T-cell (primary cell): ENCODE measurements at places on chromosomes 4 and X. TPM values are rescaled to one million over a fixed set of nuclear protein-coding genes. Genes with fewer than 3 reads are reported as not detected.

The NUDT6 gene
- 1.3 TPM for total RNA-seq

DNA sequence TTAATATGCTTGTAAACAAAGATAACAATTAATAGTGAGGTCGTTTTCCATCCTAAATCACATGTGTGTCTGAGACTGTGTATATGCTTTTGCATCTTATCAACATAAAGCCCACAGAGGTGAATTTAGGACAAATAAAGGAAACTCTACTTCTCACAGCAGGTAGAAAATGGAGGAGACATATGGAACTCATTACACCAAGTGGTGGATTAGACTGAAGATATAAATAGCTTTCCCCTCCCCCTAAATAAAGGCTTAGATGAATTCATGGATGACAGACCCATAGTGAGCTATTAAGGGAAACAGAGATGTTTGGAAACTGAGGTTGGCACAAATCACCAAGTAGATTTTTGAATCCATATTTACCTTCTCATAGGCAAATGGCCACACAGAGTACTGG lies 79.7 kb downstream of the GRIA3 start:
- H3K36me3 ChIP-seq, result no peaks in the 10 kb centered on the region
- no peak for DNase-seq
- H3K4me3 ChIP-seq, result no peak overlapping the region

The CYSLTR1 gene
- total RNA-seq, result 17.9 TPM

The EVC2 gene
- total RNA-seq, result 1.1 TPM

The ATP5ME gene
- 144 TPM for total RNA-seq

The SSX4B gene
- total RNA-seq, result not detected

DNA sequence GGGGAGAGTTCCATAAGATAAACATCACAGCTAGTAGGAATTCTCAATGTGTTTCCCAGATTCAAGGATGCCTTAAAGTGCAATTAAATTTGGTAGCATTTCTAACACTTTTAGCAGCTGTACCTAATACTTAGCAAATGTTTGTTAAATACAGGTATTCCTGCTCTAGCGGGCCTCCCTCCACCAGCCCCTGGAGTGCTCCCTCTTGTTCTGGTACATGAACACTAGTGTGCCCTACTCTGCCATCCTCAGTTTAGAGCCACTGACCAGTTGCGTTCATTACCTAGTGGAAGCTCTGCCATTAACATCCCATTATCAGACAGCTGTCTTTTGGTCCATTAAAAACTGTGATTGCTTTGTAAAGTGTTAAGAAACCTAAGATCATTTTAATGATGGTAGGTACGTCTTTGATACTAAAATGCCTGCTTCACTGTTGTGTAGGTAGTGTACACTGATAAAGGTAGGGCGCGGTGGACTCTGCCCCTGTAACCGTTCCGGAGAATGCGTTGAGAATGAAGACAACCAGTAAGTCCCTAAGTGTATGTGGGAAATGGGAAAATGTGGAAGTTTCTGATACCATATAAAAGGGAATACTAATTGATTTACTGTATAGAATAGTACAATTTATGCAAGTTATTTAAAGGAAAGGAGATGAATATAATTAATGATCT lies 21.7 kb downstream of the KIAA0232 start:
- H3K36me3 ChIP-seq, result no peaks in the 10 kb centered on the region
- no peak overlapping the region for H3K4me3 ChIP-seq
- no peak for DNase-seq
- H3K4me1 ChIP-seq, result no peaks in the 10 kb centered on the region
- H3K27ac ChIP-seq, result no peak overlapping the region
- H3K27me3 ChIP-seq, result no peaks in the 10 kb centered on the region

DNA sequence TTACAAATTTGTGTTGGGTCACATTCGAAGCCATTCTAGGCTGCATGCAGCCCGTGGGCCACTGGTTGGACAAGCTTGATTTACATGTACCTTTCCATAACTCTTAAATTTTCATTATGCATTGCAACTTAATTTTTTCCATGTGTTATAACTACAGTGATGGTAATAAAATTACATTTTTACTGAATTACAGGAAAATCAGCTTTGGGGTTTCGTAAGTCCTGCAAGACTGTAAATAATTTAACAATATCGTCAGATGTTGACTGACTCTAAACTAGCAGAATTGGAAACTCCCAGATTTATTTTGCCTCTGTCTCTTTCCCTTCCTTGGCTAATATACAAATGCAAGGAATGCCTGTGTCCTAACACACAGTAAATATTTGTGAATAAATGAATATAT lies 88.0 kb upstream of the RAPGEF2 start:
- DNase-seq, result no peak
- no peaks in the 10 kb centered on the region for H3K4me1 ChIP-seq

The CT45A2 gene
- not detected for total RNA-seq

The RNF175 gene
- 3.7 TPM for total RNA-seq

- H3K36me3 ChIP-seq, result no peaks in the 10 kb centered on the region
- DNase-seq, result no peak
- H3K27me3 ChIP-seq, result no peaks in the 10 kb centered on the region
Observed at GRCh38 chr4:174874898-174875297, 43.3 kb upstream of the ADAM29 start.

DNA sequence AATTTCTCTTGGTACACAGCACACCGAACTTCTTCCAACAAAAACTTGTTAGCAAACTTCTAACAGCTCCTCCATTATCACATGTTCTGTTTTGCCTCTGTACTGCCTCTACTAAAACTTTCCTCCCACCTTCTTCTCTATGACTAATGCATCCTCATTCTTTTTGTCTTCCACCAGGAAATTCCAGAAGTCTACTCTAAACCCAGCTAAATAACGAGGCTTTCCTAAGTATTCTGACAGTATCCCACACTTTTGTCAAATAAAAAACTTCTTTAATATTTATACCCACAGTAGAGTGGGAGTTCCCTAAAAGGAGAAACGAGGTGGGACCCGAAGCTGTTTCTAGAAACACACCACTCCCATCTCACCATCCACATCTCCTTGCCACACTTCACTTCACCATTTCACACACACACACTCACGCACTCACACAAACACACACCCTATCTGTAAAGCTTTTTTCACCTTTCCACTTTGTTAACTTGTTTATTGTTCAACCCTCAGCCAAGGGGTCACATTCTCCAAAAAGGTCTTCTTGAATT lies 280.3 kb downstream of the ARAP2 start:
- no peak for DNase-seq
- H3K27ac ChIP-seq, result no peak overlapping the region
- H3K36me3 ChIP-seq, result no peaks in the 10 kb centered on the region
- no peaks in the 10 kb centered on the region for H3K27me3 ChIP-seq

DNA sequence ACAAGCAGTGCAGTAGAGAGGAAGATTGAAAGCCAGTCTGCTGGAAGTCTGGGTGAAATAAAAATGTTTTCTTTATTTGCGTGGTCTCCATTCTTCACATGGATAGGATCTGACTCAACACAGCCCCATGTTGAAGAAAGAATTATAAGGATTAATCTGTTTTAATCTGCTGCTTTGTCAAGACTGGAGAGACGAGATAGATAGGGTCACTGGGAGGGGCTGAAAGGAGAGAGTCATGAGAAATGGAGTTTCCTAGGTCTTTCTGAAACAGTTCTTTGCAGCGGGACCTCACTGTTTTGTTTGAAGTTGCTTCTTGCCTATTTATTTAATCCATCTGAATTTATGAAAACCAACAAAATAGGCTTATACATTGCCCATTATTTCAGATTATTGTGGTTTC lies 32.4 kb upstream of the RHOH start:
- no peak overlapping the region for H3K4me3 ChIP-seq
- H3K4me1 ChIP-seq, result no peaks in the 10 kb centered on the region
- H3K27ac ChIP-seq, result no peak overlapping the region
- no peaks in the 10 kb centered on the region for H3K27me3 ChIP-seq
- no peak for DNase-seq

DNA sequence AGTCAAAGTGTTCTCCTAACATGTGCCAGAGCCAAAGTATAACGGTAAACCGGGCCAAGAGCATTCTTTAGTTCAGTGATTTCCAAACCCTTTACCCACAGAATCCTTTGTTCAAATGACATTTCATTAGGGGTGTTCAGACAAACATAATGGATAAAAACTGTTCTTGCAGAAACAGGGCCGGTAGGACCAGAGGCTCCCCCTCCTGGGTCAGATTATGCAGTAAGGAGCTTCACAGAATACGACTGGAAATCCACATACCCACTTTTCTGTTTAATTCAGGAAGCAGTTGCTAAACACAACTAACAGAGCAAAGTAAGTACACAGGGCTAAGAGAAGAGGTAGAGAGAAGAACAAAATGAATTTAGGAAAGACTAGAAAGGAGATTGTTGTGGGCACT lies 46.6 kb upstream of the TMEM184C start:
- H3K4me3 ChIP-seq, result no peak overlapping the region
- H3K36me3 ChIP-seq, result no peaks in the 10 kb centered on the region
- H3K27ac ChIP-seq, result no peak overlapping the region

GRCh38 chrX:106987488-106987887 lies 12.5 kb downstream of the MORC4 start:
- no peaks in the 10 kb centered on the region for H3K27me3 ChIP-seq
- H3K4me1 ChIP-seq, result peaks cover 16% of the 10 kb centered on the region
- no peak for DNase-seq
- no peak overlapping the region for H3K27ac ChIP-seq
- H3K36me3 ChIP-seq, result no peaks in the 10 kb centered on the region

The TLR6 gene
- total RNA-seq, result 6.0 TPM

The PALLD gene
- 1.9 TPM for total RNA-seq

GRCh38 chr4:87974856-87975462 lies 555 bp upstream of the SPP1 start:
- peaks cover 11% of the 10 kb centered on the region for H3K27me3 ChIP-seq
- H3K27ac ChIP-seq, result no peak overlapping the region
- no peaks in the 10 kb centered on the region for H3K36me3 ChIP-seq
- no peak for DNase-seq

- H3K27me3 ChIP-seq, result peaks cover 82% of the 10 kb centered on the region
- H3K27ac ChIP-seq, result no peak overlapping the region
- H3K4me3 ChIP-seq, result no peak overlapping the region
- no peaks in the 10 kb centered on the region for H3K4me1 ChIP-seq
- H3K36me3 ChIP-seq, result no peaks in the 10 kb centered on the region
Observed at GRCh38 chr4:1414831-1415680, 8.8 kb upstream of the NKX1-1 start.

- H3K4me1 ChIP-seq, result no peaks in the 10 kb centered on the region
- H3K36me3 ChIP-seq, result no peaks in the 10 kb centered on the region
- no peak overlapping the region for H3K27ac ChIP-seq
- no peak overlapping the region for H3K4me3 ChIP-seq
- no peak for DNase-seq
Observed at GRCh38 chr4:19317377-19317776, 934.3 kb upstream of the SLIT2 start.

GRCh38 chr4:152808670-152809069 lies 28.9 kb downstream of the ARFIP1 start:
- H3K4me1 ChIP-seq, result no peaks in the 10 kb centered on the region
- H3K27ac ChIP-seq, result no peak overlapping the region
- no peaks in the 10 kb centered on the region for H3K27me3 ChIP-seq
- DNase-seq, result no peak
- H3K4me3 ChIP-seq, result no peak overlapping the region

GRCh38 chrX:6184900-6185515 lies 43.7 kb downstream of the NLGN4X start:
- H3K36me3 ChIP-seq, result no peaks in the 10 kb centered on the region
- H3K4me3 ChIP-seq, result no peak overlapping the region
- DNase-seq, result no peak
- no peaks in the 10 kb centered on the region for H3K27me3 ChIP-seq

DNA sequence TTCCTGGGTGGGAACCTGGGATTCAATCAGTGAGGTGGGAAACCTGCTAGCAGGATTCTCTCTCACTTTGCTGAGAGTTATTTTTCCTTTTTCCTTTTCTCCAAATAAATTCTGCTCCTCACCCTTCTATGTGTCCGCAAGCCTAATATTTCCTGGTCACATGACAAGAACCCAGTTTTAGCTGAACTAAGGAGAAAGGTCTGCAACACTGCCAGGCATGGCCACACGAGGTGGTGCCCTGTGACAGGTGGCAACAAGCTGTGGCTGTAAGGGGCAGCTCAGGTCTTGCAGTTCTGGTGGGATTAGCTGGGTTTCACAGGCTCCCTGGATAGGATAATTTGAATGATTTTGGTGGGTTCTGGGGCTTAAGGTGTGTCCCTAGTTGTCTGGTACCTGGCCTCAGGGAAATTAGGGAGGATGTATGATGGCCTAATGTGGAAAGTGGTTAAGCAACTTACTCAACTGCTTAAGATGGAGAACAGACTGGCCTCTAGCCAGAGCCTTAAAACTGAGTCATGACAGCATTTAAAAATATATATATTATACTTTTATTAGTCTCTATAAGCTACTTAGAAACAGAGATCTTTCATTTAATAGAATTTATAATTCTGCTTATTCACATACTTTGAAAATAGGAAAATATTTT lies 215.0 kb downstream of the IL15 start:
- no peak overlapping the region for H3K27ac ChIP-seq
- H3K4me1 ChIP-seq, result no peaks in the 10 kb centered on the region
- peaks cover 6% of the 10 kb centered on the region for H3K27me3 ChIP-seq
- no peak for DNase-seq
- no peak overlapping the region for H3K4me3 ChIP-seq

The YIPF7 gene
- total RNA-seq, result not detected

- peaks cover 4% of the 10 kb centered on the region for H3K4me1 ChIP-seq
- no peak overlapping the region for H3K4me3 ChIP-seq
- H3K27ac ChIP-seq, result no peak overlapping the region
- no peaks in the 10 kb centered on the region for H3K27me3 ChIP-seq
- DNase-seq, result no peak
Observed at GRCh38 chrX:109714340-109714958, 18.6 kb downstream of the ACSL4 start.

DNA sequence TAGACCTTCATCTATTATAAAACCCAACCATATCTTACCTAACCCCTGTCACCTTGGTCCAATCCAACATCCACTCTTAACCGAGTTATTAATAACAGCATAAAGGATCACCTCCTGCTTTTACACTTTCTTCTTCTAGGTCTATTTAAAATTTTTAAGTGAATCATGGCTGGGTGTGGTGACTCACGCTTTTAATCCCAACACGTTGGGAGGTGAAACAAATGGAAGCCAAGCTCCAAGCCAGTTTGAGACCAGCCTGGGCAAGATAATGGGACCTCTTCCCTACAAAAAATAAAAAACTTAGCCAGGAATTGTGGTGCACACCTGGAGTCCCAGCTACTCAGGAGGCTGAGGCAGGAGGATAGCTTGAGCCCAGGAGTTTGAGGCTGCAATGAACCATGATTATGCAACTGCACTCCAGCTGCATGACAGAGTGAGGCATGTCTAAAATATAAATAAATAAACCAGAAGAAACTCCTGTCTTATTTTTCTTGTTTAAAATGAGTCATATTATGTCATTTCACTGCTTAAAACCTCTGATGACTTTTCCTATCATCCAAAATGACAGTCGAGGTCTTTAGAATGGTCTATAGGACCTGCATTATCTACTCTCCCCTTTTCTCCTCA lies 188.4 kb downstream of the GASK1B start:
- DNase-seq, result no peak
- no peaks in the 10 kb centered on the region for H3K4me1 ChIP-seq
- no peak overlapping the region for H3K27ac ChIP-seq
- no peaks in the 10 kb centered on the region for H3K27me3 ChIP-seq
- no peaks in the 10 kb centered on the region for H3K36me3 ChIP-seq

DNA sequence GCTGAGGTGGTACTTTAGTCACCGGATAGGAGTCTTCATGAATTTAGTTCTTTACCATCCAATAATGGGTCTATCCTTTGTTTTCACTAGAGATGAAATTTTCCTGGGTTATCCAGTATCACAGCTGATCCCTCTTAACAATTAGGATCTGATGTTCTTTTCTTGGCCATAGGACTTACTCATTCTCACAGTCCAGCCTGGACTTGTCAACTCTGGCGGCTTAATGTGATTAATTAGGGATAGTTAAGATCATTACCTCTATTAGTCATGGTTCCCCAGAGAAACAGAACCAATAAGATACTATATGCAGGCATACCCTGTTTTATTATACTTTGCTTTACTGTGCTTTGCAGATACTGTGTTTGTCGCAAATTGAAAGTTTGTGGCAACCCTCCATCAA lies 272.7 kb upstream of the FAT4 start:
- no peaks in the 10 kb centered on the region for H3K27me3 ChIP-seq
- no peak overlapping the region for H3K27ac ChIP-seq
- no peak overlapping the region for H3K4me3 ChIP-seq
- H3K36me3 ChIP-seq, result no peaks in the 10 kb centered on the region
